ENCODE measurements at places on chromosomes 6 and 20.

GRCh38 chr6:18501663-18502013 is 114.5 kb downstream of the RNF144B start:
- peak; percentile 75 for DNase-seq

DNA sequence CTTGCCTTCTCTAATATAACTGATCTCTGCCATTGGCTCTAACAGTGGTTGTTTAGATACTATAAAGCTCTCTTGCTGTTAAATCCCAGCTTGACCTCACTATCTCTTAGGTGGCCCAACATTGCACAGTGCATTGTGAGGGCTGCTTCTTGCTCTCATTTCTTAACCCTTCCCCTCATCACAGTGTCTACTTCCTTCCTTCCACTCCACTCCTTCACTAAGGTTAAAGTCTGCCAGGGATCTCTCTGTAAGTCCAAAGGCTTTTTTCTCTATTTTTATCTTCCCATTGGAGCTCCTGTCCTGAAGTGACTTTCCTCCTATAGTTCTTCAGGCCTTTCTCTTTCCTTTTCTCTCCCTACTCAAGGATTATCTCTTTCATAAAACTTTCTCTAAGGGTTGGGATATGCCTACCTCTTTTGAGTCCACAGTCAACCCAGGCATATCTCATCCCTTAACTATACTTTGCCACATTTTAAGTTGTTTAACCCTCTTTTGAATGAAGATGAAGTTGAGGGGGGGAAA is 4.0 kb upstream of the TBC1D22B start:
- DNase-seq = no peak

DNA sequence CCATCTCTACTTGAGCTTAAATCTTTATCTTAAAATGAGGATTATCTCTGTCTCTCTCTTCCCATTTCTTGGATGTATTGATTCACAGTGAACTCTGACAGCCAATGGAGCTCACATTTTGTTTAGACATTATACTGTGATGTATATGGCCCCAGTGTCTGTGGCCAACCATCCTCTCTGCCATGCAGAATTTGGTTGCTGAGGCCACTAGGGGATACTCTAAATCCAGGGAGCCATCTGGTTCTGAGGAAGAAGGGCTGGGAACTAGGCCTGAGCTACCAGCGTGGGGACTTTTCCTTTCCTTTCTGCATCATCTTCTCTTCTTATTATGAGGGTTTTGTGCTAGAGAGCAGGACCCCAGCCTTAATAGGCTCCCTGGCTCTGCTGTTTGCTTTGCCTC is 59.1 kb upstream of the RIPOR2 start:
- DNase-seq = no peak

DNA sequence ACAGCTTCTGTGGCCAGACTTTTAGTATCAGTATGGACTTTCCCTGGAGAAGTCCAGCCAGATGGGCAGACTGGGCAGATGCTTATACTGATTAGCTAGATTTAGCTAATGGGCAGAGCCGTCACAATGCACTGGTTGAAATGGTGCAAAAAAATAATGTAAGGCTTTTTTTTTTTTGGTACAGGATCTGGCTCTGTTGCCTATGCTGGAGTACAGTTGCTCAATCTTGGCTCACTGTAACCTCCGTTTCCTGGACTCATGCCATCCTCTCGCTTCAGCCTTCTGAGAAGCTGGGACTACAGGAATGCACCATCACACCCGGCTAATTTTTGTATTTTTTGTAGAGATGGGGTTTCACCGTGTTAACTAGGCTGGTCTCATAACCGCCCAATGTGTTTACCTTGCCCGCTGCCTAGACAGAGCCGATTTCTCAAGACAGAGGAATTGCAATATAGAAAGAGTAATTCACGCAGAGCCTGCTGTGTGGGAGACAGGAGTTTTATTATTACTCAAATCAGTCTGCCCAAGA is 16.4 kb upstream of the KIFC1 start:
- DNase-seq = peak; percentile 69

GRCh38 chr6:158198461-158198860 is 30.3 kb downstream of the GTF2H5 start:
- no peak for DNase-seq

DNA sequence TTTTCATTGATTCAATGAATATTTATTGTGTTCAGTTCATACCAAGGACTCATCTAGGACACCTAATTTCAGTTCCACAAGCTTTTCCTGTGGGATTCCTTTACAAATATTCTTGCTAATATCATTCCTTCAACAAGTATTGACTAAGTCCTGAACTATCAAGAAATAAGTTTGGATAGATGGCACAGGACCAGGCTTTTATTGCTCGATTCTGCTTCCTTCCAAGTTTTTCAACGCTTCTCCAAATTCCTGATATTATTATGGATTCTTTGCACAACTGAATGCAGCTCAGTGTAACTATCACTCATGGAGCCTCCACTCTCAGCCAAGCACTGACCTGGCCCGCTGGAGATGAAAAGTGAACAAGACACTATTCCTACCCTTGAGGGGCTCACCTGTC is 32.7 kb upstream of the COL21A1 start:
- DNase-seq = no peak

DNA sequence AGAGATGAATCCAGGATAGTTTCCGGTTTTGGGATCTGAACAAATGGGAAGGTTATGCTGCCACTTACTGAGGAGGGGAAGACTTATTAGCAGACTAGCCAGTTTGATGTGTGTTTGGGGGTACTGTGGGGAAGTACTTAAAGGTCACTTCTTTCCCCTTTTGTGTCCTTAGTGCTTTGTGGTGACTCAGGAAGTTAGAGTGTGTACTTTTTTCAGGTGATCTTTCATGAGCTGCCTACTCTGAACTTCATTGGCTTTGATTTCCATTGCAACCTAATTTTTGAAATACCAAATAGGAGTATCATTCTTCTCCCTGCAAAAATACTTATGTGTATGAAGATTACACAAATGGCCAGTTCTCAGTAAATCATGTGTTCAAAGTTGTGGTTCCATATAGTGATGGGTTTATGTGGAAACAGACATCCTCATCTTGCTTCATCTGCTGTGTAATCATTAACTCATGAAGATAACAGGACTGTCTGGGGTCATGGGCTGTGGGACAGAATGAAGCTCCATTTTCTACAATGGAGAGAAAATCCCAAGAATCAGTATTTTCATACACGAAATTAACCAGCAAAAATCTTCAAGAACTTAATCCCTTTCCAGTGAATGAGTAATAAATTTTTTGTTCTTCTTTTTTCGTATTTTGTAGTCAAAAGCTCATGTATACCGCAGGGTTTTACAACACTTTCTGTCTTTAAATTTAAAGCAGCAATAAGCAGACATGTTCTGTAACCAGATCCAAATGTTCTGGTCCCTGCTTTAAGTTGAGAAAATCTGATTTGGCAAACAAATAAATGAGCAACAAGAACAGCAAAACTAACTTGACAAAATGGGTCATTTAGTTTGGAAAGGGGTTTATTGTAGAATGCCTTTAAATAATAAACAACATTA is 272.2 kb upstream of the FLRT3 start:
- DNase-seq = no peak

DNA sequence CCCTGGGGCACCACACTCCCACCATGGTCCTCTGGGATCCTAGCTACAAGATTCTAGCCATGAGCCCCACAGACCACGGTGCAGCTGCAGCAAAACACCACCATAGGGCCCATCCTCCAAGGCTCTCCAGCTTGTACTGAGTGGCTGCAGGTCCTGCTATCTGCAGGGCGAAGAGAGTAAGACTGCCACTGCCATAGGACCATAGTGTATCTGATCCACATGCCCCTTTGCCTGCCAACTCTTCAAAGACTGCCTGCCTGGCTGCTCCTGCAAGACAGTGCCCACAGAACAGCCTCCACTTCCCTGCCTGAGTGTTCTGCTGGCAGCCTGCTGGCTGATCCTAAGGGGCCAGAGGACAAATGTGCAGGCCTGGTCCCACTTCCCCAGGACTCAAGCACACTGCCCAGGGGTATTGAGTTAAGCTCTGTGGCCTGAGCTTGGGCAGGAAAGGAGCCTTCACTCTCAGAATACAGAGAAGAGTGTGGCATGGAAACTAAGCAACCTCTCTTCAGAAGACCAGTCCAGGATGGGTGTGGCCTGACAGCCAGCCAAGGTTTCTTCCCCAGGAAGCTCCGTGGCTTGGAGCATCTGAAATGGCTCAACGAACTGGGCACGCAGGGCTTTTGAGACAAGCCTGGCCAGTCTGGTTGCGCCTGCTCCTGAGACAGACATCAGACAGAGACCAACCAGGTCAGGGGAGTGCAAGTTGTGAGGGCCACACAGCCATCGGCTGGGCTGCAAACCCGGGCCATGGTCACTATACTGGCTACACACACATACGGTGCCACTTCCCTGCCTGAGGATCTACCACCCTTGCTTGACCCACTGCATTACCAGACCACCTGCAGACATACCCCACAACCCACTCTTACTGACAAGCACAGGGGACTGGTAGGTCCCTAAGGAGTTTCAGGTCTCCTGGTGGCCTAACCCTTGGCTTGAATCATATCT is 54.5 kb downstream of the RNGTT start:
- no peak for DNase-seq

DNA sequence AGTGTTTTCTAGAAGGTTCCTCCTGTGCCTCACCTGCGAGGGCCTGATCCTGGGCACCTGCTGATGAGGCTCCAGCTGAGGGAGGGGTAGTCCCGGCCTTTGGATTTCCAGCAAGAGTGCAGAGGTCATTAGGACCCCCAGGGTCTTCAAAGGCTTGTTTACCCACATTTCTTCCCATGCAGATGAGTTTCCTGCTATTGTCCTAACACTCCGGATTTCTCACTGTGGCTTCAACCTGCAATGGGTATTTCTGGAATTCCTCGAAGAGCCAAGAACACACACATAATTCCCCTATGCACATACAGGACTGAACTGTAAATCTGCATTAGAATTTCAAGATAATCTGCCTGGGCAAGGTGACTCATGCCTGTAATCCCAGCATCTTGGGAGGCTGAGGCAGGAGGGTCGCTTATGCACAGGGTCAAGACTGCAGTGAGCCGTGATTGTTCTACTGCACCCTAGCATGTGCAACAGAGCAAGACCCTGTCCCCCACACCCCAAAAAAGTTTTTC is 53.9 kb downstream of the ADNP start:
- peak; percentile 16 for DNase-seq

DNA sequence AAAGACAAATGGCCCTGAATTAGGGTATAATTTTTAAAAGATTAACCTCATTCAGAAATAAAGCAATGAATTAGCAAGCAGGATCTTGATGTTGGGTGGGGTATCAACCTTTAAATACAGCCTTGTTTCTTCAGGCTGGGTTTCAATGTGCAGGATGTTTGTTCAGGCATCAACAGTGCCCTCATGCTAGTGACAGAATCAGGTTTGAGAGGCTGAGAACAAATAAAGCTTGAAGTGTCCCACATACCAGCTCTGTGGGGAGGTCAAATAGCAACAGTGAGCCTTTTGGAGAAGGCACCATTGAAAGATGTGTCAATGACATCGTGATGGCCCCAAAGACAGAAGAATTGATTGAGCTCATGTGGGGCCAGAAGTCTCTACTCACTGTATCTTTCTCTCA is 68.2 kb downstream of the MTFR2 start:
- DNase-seq = no peak
